ENCODE measurements at places on chromosomes 1 and 21. TPM values are rescaled to one million over a fixed set of nuclear protein-coding genes. Genes with fewer than 3 reads are reported as not detected.

- ATAC-seq = no peak
These were observed 234.7 kb upstream of the CSF3R start for GRCh38 chr1:36717431-36717830.

DNA sequence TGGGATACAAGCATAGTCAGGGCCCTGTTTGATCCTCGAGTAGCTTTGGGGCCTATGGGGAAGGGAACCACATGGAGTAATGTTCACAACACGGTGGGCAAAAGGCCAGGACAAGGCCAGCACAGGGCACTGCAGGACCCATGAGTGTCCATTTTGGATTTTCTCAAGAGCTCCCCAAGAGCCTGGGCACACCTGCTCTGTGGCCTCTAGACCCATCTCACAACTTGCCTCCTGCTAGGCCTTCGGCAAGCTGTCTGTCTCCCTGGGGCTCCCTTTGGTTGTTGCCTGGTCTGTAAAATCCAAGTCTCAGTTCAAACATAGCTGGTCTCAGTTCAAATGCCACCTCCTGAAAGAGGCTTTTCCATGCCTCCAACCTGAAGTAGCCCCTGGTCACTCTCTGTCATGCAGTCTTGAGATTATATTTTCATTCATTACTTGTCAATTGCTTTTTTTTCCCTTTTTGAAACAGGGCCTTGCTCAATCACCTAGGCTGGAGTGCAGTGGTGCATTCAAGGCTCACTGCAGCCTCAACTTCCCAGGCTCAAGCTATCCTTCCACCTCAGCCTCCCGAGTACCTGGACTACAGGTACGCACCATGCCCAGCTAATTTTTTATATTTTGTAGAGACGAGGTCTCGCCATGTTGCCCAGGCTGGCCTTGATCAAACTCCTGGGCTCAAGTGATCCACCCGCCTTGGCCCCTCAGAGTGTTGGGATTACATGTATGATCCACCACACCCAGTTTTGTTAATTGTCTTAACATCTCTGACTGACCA, 107.4 kb downstream of the MATN1 start:
- no peak for ATAC-seq

DNA sequence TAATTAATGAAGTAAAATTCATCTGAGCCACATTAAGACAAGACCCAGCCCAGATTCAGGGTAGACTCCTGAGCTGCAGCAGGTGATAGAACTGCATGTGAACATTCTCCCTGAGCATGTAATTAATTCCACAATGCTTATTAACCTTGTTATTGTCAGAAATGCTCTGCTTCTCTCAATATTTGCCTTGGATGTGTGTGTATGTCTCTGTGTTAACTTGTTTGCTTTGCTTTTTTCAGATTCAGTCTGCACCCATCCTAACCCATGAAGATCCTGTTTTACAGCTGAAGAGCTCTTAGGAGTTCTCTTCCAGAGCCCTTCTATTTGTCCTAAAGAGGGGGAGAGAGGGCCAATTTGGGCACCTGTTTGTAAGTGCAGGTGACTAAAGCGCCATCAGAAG, 143.2 kb upstream of the BMP8A start:
- no peak for ATAC-seq

- ATAC-seq = peak; percentile 9
These were observed at the start of gene SMIM1 for GRCh38 chr1:3772715-3773571. Gene SMIM1, plus strand, starts transcription at chr1:3772749. Its CDS starts 2,625 bp downstream, at chr1:3775374.

DNA sequence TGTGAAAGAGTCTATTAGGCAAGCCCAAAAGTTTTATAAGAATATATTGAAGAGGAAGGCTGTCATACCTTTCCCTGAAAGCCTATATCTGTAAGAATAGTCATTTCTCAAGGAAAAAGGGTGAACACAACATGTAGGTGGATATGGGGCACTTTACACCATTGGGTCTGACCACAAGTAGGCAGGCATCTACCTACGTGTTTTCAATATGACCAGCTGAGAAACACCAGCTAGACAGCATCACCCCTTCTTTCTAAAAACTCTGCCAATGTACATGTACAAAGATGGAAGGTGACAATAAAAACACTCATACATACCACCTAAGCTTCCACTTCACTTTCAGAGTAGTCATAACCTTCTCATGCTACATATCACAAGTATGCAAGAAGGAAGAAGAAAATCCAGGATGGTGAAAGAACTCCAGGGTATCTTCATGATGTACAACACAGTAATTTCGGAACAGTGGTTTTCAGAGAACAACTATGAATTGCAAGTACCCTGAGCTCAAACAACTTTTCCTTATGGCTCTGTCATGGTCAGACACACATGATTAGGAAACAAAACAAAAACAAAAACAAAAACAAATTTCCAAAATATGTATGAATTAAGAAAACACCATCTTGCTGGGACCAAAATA, 98.5 kb upstream of the ADGRL2 start:
- no peak for ATAC-seq

GRCh38 chr1:41733021-41733420, 185.7 kb downstream of the HIVEP3 start:
- ATAC-seq = no peak

The FCN3 gene
- total RNA-seq = 4.6 TPM

The C1orf116 gene
- 1.4 TPM for total RNA-seq

All from gastroesophageal sphincter (tissue), 4 donors.